ENCODE measurements at places on chromosomes 16 and 17. TPM values are rescaled to one million over a fixed set of nuclear protein-coding genes. Genes with fewer than 3 reads are reported as not detected.

DNA sequence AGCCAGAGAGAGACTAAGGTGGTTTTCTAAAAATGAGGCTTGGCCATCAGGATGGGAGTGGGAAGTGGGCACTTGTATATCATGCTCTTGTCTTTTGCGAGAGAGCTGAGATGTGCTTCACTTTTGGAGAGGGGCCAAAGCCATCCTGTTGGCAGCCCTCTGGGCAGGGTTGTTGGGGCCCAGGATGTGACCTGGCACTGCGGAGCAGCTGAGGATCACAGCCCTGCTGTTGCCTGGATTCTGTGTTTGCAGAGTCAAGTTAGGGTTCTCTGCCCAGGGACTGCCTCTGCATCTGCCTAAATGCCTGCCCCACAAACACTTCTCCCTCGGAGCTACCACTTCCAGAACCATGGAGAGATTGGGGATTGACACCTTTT lies 71.2 kb downstream of the PLD6 start:
- H3K4me1 ChIP-seq: peaks cover 19% of the 10 kb centered on the region
- peak; percentile 64 for DNase-seq
- H3K27me3 ChIP-seq: no peaks in the 10 kb centered on the region
- H3K36me3 ChIP-seq: peaks cover 94% of the 10 kb centered on the region
- no peak overlapping the region for H3K27ac ChIP-seq

DNA sequence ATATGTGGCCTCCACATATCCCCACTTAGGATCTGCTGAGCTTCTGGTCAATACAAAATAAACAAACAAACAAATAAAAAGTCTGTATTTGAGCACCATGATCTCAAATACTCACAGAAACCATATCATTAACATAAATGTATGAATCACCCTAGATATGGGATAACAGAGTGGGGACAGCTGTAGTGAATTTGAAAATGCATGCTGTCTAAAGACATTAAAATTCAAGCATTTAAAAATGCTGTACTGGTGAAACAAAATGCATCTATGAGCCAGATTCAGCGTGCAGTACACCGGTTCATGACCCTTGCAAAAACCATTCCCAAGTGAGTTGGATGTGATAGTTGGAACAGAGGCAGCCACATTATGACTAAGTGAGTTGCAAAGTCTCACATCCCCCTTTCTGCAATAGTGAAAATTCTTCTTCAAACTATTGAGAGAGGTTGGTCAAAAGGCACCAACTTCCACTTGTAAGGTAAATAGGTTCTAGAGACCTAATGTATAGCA lies 12.3 kb downstream of the GRIN2A start:
- H3K4me3 ChIP-seq: no peak overlapping the region
- no peak overlapping the region for H3K27ac ChIP-seq
- no peaks in the 10 kb centered on the region for H3K4me1 ChIP-seq

GRCh38 chr17:78376161-78376560 lies 2.3 kb upstream of the PGS1 start:
- no peaks in the 10 kb centered on the region for H3K27me3 ChIP-seq
- no peak overlapping the region for H3K27ac ChIP-seq
- H3K36me3 ChIP-seq: no peaks in the 10 kb centered on the region
- no peak overlapping the region for H3K4me3 ChIP-seq

DNA sequence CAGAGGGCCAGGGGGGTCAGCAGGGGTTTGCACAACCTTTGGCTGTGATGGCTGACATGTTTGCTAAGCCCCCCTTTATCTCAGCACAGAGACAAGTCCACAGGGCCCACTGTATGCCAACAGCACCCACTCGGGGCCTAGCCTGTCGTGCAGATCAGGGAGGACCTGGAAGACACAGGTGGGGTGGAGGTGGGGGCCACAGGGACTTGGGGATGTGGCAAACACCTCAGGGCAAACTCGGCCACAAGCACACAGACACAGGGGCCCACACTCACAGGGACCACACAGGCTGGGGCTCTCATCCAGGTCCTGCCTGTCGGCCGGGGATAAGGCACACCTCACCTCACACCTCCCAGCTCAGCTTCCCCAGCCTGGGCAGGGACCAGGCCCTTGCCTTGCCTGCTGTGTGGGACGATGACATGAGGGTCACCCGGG lies 87.9 kb downstream of the C16orf78 start:
- H3K4me3 ChIP-seq: no peak overlapping the region
- no peaks in the 10 kb centered on the region for H3K27me3 ChIP-seq
- H3K27ac ChIP-seq: no peak overlapping the region

FAM20A gene
- total RNA-seq: 7.1 TPM

SERPINF2 gene
- total RNA-seq: 4.0 TPM

Data from psoas muscle (tissue), 8 donors.